Neural progenitor cell (in vitro differentiated cells): ENCODE measurements at places on chromosomes 7 and 10.

DNA sequence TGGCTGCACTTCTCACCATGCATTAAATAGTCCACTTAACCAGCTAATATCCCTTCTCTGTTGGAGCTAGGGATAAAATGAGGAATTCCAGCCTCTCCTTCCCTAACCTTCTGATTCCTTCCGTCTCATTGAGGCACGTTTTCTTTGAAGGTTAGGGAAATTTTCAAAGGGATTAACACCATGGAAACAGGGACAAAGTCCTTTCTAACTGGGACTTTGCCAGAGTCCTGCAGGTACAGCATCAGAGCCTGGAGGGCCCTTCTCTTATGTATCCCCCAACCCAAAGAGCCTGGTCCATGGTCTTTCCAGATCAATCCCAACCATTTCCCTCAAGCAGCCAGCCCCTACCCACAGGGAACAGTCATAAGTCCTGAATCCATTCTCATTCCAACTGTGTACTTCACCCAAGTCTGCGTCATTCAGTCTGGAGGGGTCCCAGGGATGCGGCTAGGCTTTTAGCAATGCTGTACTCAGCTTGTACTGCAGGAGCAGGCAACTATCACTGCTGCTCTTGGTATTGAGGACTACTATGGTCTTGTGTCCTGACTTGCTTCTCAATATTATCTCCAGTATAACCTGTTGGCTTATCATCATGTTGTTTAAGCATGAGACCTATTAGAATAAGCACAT, 34.6 kb upstream of the CROT start:
- H3K4me1 ChIP-seq, result peaks cover 10% of the 10 kb centered on the region
- H3K27me3 ChIP-seq, result no peaks in the 10 kb centered on the region
- DNase-seq, result peak; percentile 52
- peak overlapping the region; percentile 58 for H3K27ac ChIP-seq
- no peak overlapping the region for H3K4me3 ChIP-seq

DNA sequence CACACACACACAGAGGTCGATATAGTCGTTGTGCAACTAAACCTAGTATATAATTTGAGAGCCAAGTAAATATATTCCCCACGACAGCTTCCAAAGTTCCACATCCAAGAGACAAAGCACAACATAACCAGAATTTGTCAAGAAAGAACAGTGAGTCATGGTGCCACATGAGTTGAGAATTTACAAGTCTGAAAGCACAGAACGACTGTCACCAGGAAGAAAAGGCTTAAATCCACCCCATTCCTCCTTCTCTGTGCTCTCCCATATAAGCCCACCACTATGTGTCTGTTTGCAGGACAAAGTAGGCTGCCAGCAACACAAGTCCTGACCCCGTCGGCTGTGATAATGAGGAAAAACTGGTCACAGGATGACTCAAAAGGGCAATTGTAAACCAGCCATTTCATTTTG, 32.8 kb downstream of the GSAP start:
- H3K4me1 ChIP-seq, result no peaks in the 10 kb centered on the region
- no peak overlapping the region for H3K27ac ChIP-seq
- H3K27me3 ChIP-seq, result no peaks in the 10 kb centered on the region

GRCh38 chr10:4141471-4141870, 356.5 kb upstream of the KLF6 start:
- no peaks in the 10 kb centered on the region for H3K36me3 ChIP-seq
- H3K27me3 ChIP-seq, result no peaks in the 10 kb centered on the region
- H3K4me1 ChIP-seq, result no peaks in the 10 kb centered on the region
- no peak overlapping the region for H3K27ac ChIP-seq
- peak; percentile 35 for DNase-seq
- H3K4me3 ChIP-seq, result no peak overlapping the region

GRCh38 chr7:1290679-1291356, 58.1 kb downstream of the UNCX start:
- H3K4me1 ChIP-seq, result peaks cover 13% of the 10 kb centered on the region
- H3K36me3 ChIP-seq, result no peaks in the 10 kb centered on the region
- H3K4me3 ChIP-seq, result peak overlapping the region; percentile 53
- no peak overlapping the region for H3K27ac ChIP-seq

GRCh38 chr7:98212532-98213041, 1.3 kb downstream of the BHLHA15 start:
- peaks cover under 1% of the 10 kb centered on the region for H3K4me1 ChIP-seq
- H3K27ac ChIP-seq, result no peak overlapping the region
- H3K27me3 ChIP-seq, result no peaks in the 10 kb centered on the region
- no peaks in the 10 kb centered on the region for H3K36me3 ChIP-seq
- DNase-seq, result peak; percentile 22

DNA sequence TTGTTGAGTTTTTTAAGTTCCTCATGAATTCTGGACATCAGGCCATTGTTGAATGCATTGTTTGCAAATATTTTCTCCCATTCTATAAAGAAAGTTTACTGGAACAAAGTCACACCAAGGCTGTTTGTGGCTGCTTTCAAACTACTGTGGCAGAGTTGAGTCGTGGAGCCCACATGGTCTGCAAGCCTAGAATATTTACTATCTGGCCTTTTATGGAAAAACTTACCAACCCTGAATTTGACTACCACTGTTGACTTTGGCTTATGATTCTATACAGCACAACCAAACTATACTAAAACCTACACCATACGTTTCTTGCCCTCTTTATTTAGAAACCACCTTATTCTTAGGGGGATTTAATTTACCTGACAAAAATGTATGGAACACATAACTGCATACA, 239.1 kb downstream of the KCNMA1 start:
- H3K4me3 ChIP-seq, result no peak overlapping the region
- no peaks in the 10 kb centered on the region for H3K36me3 ChIP-seq
- peaks cover 19% of the 10 kb centered on the region for H3K4me1 ChIP-seq
- DNase-seq, result no peak
- H3K27ac ChIP-seq, result no peak overlapping the region
- H3K27me3 ChIP-seq, result no peaks in the 10 kb centered on the region

- no peak overlapping the region for H3K27ac ChIP-seq
- no peak overlapping the region for H3K4me3 ChIP-seq
- H3K27me3 ChIP-seq, result no peaks in the 10 kb centered on the region
- no peak for DNase-seq
- H3K36me3 ChIP-seq, result no peaks in the 10 kb centered on the region
Observed at GRCh38 chr7:16293669-16294425, 127.5 kb downstream of the CRPPA start.

GRCh38 chr7:38694326-38694725, 63.2 kb upstream of the AMPH start:
- H3K4me1 ChIP-seq, result no peaks in the 10 kb centered on the region
- no peaks in the 10 kb centered on the region for H3K27me3 ChIP-seq
- no peaks in the 10 kb centered on the region for H3K36me3 ChIP-seq
- no peak for DNase-seq
- H3K27ac ChIP-seq, result no peak overlapping the region

GRCh38 chr10:124744102-124745050, at the start of gene FAM53B:
Gene FAM53B (minus strand): TSS chr10:124744378. CDS start chr10:124706713, 37,665 bp downstream.
- peak; percentile 97 for DNase-seq
- H3K36me3 ChIP-seq, result no peaks in the 10 kb centered on the region
- peaks cover 43% of the 10 kb centered on the region for H3K4me1 ChIP-seq
- no peaks in the 10 kb centered on the region for H3K27me3 ChIP-seq

DNA sequence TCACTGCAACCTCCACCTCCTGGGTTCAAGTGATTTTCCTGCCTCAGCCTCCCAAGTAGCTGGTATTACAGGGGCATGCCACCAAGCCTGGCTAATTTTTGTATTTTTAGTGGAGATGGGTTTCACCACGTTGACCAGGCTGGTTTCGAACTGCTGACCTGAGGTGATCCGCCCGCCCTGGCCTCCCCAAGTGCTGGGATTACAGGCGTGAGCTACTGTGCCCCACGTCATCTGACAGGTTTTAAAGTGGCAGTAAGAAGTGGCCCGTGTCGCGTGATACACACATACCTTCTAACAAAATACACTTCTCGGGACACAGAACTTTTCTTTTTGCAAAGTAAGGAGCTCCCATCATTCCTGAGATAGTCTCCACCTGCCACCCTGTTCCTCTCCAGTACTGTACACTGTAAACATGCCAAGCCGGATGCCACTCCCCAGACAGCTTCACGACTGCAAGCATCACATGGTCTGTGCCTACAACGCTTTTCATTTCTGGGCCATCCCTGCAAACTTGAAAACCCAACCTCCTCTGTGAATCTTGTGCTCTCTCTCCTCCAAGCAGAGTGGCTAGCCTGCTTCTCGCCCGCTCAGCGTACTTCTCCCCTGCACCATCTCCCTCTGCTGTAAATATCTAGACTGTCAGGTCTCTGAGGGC, 256.3 kb upstream of the KLF14 start:
- no peaks in the 10 kb centered on the region for H3K36me3 ChIP-seq
- H3K27ac ChIP-seq, result no peak overlapping the region
- H3K4me3 ChIP-seq, result no peak overlapping the region
- no peak for DNase-seq

GRCh38 chr10:69352569-69353264, 64.0 kb downstream of the TACR2 start:
- no peaks in the 10 kb centered on the region for H3K27me3 ChIP-seq
- DNase-seq, result no peak
- H3K27ac ChIP-seq, result no peak overlapping the region
- no peaks in the 10 kb centered on the region for H3K36me3 ChIP-seq
- H3K4me1 ChIP-seq, result peaks cover 11% of the 10 kb centered on the region
- H3K4me3 ChIP-seq, result no peak overlapping the region

GRCh38 chr7:94409200-94409948, 14.7 kb downstream of the COL1A2 start:
- no peaks in the 10 kb centered on the region for H3K4me1 ChIP-seq
- no peak for DNase-seq
- H3K4me3 ChIP-seq, result no peak overlapping the region
- no peaks in the 10 kb centered on the region for H3K36me3 ChIP-seq
- no peaks in the 10 kb centered on the region for H3K27me3 ChIP-seq
- no peak overlapping the region for H3K27ac ChIP-seq

DNA sequence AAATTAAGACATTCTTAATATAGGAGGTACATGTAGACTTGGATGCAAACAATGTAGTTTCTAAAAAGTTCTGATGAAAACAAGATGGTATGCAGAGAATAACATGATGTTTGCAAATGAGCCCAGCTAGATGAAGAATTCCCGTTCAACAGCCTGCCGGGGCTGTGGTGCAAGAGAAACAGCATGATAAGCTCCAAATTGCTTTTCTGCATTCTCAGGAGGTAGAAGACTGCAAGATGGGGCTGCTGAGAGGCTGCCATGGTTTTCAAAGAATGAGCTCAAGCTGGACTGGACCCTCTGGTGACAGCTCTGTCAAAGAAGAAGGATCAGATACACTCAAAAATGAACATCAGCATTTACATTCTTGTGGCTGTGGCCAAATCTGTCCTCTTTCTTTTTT, 73.4 kb upstream of the PALS2 start:
- no peaks in the 10 kb centered on the region for H3K36me3 ChIP-seq
- DNase-seq, result no peak
- H3K4me1 ChIP-seq, result peaks cover 6% of the 10 kb centered on the region
- H3K4me3 ChIP-seq, result no peak overlapping the region
- H3K27me3 ChIP-seq, result no peaks in the 10 kb centered on the region

DNA sequence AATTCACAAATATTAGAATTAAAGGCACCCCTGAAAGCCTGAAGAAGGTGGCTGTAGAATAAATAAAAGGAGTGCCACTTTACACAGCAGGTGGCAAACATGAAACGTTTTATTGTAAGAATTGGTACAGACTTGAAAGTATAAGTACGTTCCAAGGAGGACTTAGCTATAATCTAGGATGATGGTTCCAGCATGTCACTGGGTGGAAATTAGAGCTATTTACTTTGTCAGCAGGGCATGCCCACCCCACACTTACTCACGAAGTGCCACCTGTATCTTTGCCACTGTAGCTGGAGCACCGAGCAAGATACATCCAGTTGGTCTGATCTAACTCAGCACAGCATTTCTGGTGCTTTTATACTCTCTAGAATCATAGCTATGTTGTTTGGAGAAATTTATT, 97.8 kb downstream of the GRM8 start:
- peaks cover 5% of the 10 kb centered on the region for H3K27me3 ChIP-seq
- no peaks in the 10 kb centered on the region for H3K4me1 ChIP-seq
- no peak for DNase-seq
- H3K27ac ChIP-seq, result no peak overlapping the region

- peaks cover 5% of the 10 kb centered on the region for H3K4me1 ChIP-seq
- DNase-seq, result peak; percentile 93
- no peaks in the 10 kb centered on the region for H3K36me3 ChIP-seq
- peaks cover 28% of the 10 kb centered on the region for H3K27me3 ChIP-seq
- peak overlapping the region; percentile 46 for H3K4me3 ChIP-seq
- no peak overlapping the region for H3K27ac ChIP-seq
Observed at GRCh38 chr10:123994417-123995081, 98.8 kb downstream of the CHST15 start.

DNA sequence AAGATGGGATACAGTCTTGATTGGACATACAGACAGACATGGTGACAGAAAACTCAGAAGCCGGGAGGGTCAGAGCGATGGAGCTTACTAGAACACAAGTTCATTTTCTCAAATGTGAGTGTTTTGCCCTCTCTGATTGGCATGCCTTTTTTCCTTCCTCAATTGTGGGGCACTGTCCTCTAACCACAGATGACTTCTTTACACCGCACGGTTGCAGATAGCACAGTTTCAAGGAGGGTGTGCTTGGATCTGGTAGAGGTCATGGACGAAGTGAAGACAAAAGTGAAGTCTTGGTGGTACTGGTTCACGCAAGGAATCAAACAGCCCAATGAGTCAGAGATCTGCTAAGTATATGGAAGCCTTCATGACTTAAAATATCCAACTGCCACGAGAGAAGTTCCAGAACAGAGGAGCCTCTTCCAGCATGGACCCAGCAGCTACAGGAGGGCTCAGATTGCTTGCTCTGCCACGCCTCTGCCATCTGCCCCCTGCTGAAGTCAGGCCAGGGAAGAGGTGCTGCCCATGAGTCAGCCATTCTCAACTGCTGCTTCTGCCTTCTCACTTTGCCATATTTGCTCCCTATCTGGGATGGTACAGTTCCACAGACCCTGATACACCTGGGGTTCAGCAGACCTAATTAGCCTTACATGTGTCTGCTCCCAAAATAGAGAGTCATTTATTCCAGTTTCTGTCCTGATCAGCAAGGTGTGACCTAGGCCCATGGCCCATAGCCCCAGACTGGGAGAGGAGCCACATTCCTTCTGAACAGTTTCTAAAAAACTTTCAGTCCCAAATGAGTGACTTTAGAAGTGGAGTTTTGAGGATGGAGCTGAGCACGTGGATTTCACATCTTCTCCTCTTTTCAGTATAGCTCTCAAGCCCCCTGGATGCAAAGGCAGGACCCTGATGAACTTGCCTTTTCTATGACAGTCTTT, 413.8 kb downstream of the KCNMA1 start:
- no peaks in the 10 kb centered on the region for H3K36me3 ChIP-seq
- H3K27me3 ChIP-seq, result no peaks in the 10 kb centered on the region
- no peak overlapping the region for H3K4me3 ChIP-seq
- H3K4me1 ChIP-seq, result peaks cover 10% of the 10 kb centered on the region

GRCh38 chr7:134378562-134378961, 61.8 kb upstream of the SLC35B4 start:
- H3K4me1 ChIP-seq, result no peaks in the 10 kb centered on the region
- no peak overlapping the region for H3K27ac ChIP-seq
- H3K36me3 ChIP-seq, result no peaks in the 10 kb centered on the region
- no peaks in the 10 kb centered on the region for H3K27me3 ChIP-seq

- H3K4me3 ChIP-seq, result no peak overlapping the region
- H3K27me3 ChIP-seq, result no peaks in the 10 kb centered on the region
- no peak overlapping the region for H3K27ac ChIP-seq
- H3K4me1 ChIP-seq, result peaks cover 4% of the 10 kb centered on the region
Observed at GRCh38 chr7:714251-714671, 12.2 kb upstream of the DNAAF5 start.

- no peaks in the 10 kb centered on the region for H3K36me3 ChIP-seq
- no peak overlapping the region for H3K27ac ChIP-seq
- no peak for DNase-seq
- no peaks in the 10 kb centered on the region for H3K27me3 ChIP-seq
- H3K4me3 ChIP-seq, result no peak overlapping the region
- H3K4me1 ChIP-seq, result no peaks in the 10 kb centered on the region
Observed at GRCh38 chr10:72981882-72982529, 27.4 kb upstream of the PLA2G12B start.
